ENCODE measurements at places on chromosomes 2 and 18.

DNA sequence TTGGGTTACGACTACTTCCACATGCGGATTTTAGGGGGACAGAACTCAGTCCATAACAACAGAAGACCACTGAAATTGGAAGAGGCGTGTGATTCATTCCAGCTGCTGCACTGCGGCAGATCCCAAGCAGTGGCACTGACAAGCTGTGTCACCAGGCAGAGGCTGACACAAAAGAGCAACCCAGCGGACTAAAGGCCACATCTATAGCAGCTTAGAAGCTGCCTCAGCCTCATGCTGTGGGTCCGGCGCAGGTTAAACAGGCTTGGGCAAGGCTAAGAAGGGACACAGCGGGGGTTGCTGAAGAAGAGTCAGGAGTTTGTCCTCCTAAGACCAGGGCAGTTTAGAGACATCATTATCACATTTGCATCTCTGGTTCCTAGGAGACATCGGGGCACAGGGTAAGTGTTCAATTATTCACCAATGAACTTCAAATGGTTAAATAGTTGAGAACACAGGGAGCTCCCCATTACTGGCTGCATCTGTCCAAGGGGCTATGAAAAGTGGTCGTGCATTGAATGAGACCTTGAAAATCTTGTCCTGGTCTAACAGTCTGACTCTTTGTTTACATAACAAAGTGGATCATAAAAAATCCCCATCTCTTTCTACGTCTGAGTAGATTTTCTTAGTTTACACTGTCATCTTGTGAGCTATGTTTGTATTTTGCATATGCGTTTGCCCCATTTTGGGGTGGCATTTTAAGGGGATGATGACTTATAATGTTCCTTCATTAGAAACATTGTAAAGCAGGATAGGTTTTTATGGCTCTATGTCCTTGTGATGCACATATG, 162.3 kb upstream of the TRIB2 start:
- DNase-seq: no peak

DNA sequence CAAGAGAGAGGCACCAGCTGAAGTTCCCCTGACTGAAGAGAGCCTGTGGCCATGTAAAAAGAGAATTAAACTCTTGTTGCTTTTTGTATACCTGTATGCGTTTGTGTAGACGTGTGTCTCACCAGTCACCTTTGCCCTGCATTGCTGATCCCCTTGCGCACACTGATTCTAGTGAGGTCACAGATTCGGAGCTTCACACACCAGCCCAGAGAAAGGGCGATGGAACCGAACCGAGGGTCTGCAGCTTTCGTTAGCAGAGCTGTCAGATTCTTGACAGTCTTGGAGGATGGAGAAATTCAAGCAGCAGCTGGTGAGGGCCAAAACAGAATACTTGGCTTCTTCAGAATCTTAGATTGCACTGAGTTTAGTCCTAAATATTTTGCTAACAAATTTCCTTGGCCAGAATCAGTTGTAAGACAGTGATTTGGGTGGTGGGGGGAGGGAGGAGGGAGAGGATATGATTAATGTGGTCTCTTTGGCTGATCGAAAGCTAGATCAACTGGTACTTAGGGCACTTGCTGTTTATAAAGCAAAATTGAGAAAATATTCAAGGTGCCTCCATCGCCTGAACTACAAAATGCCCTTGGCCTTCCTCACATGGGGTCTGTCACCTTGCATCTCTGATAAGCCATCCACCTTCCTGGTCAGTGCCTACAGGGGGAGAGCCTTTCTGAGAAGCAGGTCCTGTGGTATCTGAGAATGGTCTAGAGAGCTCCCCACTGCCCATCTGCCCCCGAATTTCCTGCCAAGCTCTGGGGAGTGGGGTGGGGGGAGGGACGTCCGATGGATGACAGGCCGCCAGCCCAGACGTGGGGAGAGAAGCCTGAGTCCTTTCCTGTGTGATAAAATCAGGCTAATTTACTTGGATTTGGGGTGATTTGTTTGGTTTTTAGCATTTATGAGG, 123.5 kb downstream of the CABLES1 start:
- peak; percentile 4 for DNase-seq

DNA sequence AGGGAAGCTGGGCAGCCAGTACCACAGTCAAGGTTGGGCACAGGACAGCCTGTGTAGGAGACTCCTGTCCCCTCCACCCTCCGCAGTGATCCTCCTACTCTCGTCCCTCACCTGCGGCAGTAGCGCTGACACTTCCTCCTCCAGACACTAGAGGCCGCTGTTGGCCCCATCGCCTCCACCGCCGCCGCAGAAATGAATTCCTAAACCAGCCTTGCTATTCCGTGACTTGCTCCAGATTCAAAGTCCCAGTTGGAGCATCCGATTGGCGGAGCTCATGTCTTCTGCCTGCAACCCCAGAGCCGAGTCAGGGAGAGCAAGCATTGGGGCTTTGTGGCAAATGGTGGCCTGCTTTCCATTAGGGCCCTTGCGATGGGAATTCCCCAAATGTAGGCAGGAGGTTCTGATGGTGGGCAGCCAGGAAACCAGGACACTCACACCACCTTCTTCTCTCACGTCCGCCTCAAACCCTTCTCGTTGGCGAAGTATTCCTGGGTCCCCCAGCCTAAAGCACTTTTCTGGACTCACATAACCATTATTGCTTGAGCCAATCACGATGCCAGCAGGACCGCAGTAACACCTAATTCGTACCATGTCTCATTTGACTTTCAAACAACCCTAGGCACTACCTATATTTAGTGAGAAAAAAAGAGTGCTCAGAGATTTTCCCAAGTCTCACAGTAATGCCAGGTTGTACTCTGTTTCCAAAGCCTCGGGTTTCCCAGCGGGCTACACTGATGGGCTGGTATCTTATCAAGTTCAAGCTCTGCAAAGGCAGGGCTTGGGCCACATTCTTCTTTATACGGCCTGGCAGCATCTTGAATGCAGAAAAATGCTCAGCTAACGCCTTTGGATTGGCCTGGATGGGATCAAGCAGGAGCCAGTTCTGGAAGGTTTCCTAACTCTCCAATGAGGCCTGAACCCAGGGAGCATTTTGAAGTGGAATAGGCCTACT, 1.2 kb upstream of the DNAJB2 start:
- DNase-seq: peak; percentile 55

DNA sequence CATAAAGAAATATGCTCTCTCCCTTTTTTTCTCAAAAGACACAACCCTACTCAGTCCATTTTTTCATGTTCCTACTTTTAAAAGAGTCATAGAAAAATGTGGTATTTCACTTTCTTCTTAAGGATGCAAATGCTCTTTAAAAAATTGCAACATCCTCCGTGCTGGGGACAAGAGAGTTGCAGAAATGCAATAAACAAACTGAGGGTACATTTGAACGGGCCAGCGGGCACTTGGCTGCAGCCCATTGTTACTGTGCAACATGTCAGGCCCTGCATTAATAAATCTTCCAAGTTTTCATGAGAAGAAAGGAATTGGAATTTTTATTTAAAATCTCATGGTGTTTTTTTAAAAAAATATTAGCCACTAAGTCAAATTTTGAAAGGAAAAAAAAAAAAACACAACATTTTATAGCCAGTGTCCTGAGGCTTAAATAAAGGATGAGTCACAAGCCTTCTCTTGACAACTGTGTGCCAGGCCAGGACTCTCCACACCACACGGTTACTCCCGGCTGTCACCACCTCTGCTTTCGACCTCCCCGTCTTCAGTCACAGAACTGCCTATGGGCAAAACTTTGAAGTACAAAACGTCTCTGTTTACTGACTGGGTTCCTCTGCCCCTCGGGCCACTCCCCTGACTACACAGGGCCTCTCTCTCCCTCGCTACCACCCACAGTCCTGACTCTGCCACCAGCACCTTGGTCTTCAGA, 57.5 kb upstream of the MFF start:
- DNase-seq: no peak

GRCh38 chr2:186537019-186537418, 51.0 kb downstream of the ZC3H15 start:
- no peak for DNase-seq

- peak; percentile 8 for DNase-seq
These were observed 96.0 kb downstream of the HNMT start for GRCh38 chr2:138060301-138060635.

DNA sequence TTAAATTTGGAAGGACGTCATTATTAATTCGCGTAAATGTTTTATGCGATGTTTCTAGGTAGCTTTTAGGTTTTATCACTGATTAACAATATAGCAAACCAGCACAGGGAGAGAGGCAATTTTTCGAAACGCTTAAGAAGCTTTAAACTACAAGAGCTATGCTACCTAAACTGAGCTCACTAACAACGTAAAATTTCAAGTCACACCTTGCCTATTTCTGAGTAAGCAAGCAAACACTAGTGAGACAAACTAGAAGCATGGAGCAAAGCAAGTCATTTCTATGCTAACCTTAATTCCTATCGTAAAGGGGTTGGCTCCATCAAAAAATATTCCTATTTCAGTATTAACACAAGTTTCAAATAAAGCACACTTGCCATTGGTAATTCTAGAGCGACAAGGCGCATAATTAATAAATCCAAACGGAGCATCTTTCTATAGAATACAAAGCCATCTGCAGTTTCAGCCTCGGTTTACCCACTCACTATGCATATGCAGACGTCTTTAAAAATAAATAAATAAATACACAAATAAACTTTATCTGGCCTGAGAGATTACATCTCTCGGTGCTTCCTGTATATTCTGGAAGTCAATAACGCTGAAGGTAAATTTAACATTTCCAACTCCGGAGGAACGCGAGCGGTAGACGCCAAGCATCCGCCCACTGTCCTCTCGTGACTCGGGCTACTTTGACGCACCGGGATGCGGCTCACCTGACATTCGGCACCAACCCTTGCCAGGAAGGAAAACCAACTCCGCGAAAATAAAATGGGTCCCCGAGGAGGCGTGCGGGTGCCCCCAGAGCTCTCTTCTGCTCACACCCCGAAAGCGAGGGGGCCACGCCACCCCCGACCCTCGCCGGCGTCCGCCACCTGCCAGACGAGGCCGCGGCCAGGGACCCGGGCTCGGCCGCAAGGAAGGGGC, 947 bp downstream of the ITSN2 start:
- DNase-seq: no peak

DNA sequence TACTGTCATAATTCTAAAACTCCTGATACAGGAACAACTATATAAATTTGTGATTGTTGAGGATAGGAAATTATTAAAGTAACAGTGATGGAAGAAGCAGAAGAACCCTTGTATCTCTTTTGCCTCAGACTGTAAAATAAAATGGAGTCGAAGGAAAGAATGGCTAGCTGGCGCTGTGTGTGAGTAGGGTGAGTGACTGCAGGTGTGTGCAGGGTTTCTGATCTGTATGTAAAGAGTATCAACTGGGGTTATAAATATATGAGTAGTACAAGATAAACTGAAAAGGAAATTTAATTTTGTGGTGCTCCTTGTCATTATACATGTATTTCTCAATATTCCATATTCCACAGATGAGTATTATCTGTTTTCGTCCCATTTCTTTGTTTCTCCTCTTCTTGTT, 15.2 kb downstream of the POLI start:
- DNase-seq: no peak

GRCh38 chr2:30157616-30158015, 10.8 kb downstream of the YPEL5 start:
- no peak for DNase-seq

- DNase-seq: no peak
These were observed 121.0 kb downstream of the MYO3B start for GRCh38 chr2:170298861-170299429.

DNA sequence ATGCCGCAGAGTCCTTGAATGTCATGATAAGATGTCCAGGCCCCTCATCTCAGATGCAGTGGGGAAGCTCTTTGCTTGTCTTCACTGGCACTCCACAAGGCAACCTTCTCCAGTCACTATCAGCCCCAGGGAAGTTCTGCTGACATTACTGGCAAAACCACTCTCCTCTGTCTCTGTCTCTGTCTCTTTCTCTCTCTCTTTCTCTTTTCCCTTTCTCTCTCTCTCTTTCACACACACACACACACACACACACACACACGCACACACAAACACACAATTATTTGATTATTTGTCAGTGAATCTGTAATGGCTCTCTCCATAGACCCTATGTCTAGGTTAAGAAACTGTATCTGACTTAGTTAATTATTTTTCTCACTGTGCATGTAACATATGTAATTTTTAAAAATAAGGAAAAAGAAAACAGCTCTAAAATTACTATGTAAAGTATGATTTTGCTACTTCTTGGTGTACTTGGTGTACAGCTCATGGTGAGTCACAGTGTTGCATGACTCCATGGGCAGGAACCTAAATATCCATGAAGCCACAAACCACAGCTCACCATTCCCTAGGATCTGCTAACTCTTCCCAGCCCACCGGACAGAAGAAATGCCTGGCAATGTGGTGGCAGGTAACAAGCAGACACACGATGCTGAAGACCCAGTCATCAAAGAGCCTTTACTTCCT, 594.9 kb upstream of the ID2 start:
- DNase-seq: no peak

GRCh38 chr18:44988821-44989587, 308.3 kb downstream of the SETBP1 start:
- DNase-seq: no peak

DNA sequence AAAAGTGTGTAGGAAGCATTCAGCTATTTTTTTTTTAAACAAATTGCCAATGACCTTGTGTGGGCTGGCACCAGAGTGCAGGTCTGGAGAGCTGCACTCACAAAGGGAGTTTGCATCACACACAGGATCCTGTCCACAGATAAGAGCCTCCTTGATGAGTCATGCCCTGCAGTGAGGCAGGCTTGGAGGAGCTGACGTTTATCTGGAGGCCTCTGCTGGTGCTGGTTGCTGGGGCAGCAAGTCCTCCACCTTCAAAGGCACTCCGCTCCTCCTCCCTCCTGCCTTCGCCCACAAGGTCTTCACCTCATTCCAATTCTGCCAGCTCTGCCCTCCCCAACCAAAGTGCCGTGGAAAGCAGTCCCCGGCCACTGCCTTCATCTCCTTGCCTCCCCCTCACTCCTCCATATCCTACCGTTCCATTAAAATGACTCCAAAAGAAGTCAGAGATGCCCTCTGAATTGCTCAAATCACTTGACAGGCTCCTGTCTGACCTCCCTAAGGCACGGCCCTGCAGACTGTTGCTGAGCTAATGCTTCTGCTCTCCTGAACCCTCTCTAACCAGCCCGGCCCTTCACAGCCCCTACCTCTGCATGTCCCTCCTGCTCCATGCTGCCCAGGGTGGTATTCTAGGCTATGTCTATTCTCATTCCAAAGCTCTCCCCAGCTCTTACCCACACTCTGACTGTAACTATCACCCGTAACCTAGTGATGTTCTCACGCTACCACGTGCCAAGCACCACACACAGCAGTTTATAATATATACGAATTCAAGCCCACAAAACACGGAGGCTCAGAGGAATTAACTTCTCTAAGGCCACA, 30.9 kb downstream of the LONRF2 start:
- peak; percentile 20 for DNase-seq

GRCh38 chr2:69817729-69818501, 11.5 kb upstream of the GMCL1 start:
- no peak for DNase-seq

DNA sequence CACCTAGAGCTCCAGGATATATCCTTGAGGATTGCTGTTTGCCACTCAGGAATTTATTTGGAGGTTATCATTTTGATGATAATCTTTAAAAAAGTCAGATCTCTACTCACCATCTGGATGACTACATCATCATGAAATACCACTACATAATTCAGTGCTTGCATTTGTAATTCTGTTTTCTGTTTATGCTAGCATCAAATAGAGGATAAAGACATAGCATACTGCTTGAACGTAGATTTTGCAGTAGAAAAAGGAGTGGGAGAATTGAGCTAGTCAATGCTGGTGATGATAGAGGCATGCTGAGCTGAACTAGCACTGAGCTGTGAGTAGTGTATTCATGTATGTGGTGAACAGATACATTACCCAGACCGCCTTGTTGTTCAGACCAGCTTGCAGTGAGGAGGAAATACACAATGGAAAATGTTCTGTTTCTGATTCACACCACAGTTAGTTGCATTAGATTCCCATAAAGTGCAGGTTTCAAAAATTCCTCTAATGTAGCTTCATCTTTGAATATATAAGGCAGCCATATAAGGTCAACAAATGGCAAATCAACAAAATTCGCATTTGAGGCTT, 68.8 kb upstream of the CDC42EP3 start:
- DNase-seq: no peak
